Left lobe of liver (tissue), 2 donors: ENCODE measurements at places on chromosomes 6 and 20. TPM values are rescaled to one million over a fixed set of nuclear protein-coding genes. Genes with fewer than 3 reads are reported as not detected.
A peak's percentile ranks its signal among the peaks of the same experiment; 100 is the strongest.

Gene OR12D2
- total RNA-seq, result not detected

Gene ZBP1
- total RNA-seq, result 0.08 TPM

Gene KHDC1
- not detected for total RNA-seq

Gene TMEM74B
- total RNA-seq, result 1.2 TPM

Gene ACSS1
- total RNA-seq, result 9.9 TPM

Gene NFKBIE
- total RNA-seq, result 2.8 TPM

Gene ERVFRD-1
- total RNA-seq, result 0.08 TPM

Gene FNDC1
- 0.10 TPM for total RNA-seq

Gene IMPG1
- total RNA-seq, result not detected

Gene SLC17A3
- 10.4 TPM for total RNA-seq

Gene CYP39A1
- 35.9 TPM for total RNA-seq

Gene NTSR1
- 0.10 TPM for total RNA-seq

Gene KHDC1L
- total RNA-seq, result not detected

Gene GJA10
- not detected for total RNA-seq

Gene WFDC2
- total RNA-seq, result 3.7 TPM

Gene CRISP2
- total RNA-seq, result not detected

Gene PBOV1
- not detected for total RNA-seq

Gene TINAG
- total RNA-seq, result not detected

DNA sequence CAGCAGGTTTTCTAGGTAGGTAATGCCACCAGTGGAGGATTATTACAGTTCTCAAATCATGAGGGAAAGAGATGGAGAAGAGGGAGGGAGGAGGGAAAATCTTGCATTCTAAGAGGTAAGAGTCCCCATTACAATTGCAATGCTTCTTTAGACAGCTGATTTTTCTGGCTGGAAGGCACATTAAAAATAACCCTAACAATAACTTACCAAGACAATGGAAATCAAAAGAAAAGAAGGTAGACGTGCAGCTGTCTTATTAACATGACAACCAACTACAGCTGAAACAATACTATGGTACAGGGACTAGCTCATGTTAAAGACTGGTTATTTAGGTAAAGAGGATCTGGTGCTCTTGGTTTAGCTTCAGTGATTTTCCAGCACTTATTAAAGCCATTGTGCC lies 24.6 kb downstream of the MCUR1 start:
- no peak for DNase-seq

DNA sequence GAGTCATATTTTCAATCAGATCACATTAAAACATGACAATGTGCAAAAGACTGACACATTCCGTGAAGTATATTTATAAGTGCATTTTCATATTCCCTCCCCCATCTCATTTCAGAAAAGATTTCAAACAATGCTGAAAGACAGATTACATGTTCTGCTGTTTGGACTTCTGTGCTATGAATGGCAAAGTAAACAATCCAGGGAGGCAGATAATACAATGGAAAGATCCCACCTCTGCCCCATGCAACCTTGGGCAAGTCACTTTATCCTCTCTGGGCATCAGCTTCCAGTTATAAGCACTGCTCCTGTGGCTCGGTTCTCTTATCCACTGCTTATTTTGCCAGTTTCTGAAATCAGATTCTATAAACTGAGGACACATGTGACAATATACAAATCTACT lies 110.2 kb downstream of the RCAN2 start:
- DNase-seq, result no peak

DNA sequence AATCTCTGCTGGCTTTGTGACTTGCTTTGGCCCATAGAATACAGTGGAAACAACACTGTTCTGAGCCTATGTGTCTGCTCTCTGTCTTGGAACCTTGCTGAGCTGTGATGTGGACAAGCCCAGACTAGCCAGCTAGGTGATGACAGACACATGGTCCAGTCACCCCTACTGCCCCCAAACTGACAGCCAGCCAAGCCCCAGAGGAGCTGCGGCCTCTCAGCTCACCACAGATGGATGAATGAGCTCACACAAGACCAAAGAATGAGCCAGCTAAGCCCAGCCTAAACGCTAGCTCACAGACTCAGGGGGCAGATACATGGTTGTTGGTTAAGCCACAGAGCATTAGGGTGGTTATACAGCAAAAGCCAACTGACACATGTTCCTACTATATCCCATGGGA lies 4.1 kb downstream of the AARS2 start:
- DNase-seq, result no peak

GRCh38 chr6:34664256-34664971 lies 32.2 kb downstream of the ILRUN start:
- no peak for DNase-seq

GRCh38 chr6:167221400-167222201 lies 63.8 kb upstream of the GPR31 start:
- DNase-seq, result peak; percentile 18

GRCh38 chr6:141464896-141465295 lies 667.8 kb upstream of the GJE1 start:
- no peak for DNase-seq

GRCh38 chr20:2817341-2817726 lies 1.2 kb downstream of the TMEM239 start:
- peak; percentile 12 for DNase-seq

DNA sequence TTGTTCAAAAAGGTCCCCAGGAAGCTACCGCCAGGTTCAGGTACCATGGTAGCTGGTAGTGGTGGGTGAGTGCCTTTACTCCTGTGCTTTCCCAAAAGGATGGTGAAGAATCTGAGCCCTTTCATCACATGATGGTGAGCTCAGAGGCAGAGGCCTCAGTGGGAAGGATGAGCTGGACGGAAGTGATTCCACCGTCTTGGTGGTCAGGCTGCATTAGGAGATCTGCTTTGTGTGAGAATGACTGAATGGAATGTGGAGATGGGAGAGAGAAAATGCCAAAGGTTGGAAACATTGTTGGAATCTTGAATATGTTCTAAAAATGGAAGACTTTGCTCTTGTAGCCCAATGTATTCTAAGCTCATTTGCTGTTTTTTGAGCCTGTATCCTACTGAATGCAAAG lies 108.1 kb upstream of the SCP2D1 start:
- no peak for DNase-seq

GRCh38 chr6:109793792-109794191 lies 102.7 kb downstream of the FIG4 start:
- DNase-seq, result no peak

GRCh38 chr6:31769684-31770371 lies 7.3 kb downstream of the VWA7 start:
- peak; percentile 87 for DNase-seq

DNA sequence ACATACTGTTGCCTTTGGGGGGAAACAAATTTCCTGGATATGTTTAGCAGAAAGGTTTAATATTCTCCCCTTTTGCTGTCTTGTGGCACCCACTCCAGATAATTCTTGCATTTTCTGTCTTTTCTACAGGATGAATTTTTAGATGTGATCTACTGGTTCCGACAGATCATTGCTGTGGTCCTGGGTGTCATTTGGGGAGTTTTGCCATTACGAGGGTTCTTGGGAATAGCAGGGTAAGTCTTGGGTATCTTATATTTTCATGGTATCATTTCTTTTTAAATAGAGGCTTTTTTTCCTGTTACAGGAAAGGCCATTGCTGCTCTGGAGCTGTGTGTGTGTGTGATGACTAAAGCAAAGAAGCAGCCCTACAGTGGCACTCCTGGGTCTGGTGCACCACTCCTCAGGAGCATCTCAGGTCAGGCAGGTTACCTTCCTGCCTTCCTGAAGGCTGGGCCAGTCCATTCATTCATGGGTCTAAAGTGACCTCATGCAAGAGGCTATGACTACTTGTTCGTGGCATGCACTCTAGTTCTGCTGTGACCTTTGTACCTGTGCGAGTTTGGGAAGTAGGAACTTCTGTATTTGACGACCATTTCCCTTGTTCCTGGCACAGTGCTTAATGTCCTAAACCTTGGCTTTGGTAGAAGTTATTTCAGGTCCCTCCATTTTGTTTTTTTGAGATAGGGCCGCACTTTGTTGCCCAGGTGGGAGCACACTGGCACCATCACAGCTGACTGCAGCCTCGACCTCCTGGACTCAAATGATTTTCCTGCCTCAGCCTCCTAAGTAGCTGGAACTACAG lies 2.2 kb downstream of the RAB5IF start:
- DNase-seq, result peak; percentile 68

GRCh38 chr6:132414322-132414721 lies 13.0 kb upstream of the MOXD1 start:
- DNase-seq, result no peak

DNA sequence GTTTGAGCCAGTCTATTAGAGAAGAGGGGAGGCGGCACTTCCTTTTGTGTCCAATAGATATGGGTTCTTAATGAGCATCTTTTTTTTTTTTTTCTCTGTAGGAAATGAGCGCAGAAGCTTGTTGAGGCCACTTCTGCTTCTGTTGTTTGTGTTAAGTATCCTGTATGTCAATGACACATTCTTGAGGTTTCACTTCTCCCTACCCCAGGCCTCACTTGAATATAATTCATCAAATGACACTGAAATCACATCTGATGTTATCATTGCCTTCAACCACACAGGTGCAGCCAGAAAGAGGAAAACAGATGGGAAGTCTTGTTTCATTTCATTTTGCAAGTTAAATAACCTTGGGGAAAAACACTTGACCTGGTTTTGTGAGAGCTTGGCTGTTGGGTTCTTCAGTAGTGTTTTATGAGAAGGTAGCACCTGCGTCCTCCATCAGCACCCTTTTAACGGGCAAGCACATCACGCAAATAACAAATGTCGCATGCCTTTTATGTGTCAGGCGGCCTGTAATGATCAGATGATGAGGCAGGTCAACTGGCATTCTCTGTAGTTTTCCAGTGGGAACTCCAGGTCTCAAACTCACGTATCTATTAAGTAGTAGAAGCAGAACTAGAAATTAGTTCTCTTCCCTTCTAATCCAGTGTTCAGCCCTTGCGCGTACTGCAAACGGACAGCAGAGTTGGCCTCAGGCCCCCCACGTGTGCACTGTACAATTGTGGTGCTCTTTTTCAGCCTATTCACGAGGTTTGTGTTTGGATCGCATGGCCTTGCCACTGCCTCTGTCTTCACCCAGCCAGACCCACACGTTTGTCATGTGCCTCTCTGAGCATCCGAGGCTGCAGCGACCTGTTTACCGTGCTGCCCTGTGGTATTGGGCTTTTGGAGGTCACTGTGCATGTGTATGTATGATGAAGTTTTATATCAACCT lies 23.5 kb downstream of the PLEKHG1 start:
- DNase-seq, result no peak

- DNase-seq, result no peak
These were observed 79.0 kb downstream of the MAN1A1 start for GRCh38 chr6:119270545-119270944.

- no peak for DNase-seq
These were observed 1847.3 kb upstream of the DEFB115 start for GRCh38 chr20:29409833-29410805.

- DNase-seq, result no peak
These were observed 358.2 kb downstream of the ARHGAP18 start for GRCh38 chr6:129351807-129352206.

- no peak for DNase-seq
These were observed 4.7 kb downstream of the SLCO4A1 start for GRCh38 chr20:62646851-62647520.

GRCh38 chr20:32483351-32484224 lies 101.5 kb downstream of the NOL4L start:
- DNase-seq, result peak; percentile 86

DNA sequence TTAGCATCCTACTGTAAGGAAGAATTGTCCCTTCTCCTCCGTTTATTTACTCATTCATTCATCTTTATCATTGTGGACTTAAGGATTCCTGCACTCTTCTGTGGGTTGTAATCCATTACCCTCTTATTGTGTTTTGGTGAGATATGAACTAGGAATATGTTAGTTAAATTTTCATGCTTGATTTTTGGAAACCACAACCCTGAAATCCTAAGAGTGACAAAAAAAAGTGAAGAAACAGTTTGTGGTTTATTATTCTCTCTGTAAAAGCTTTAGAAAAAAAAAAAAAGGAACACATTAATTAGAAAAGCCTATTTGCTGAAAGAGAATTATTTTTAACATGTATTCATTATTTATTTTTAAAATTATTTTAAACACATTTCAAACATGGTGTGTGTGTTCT lies 36.7 kb upstream of the INSM1 start:
- no peak for DNase-seq

GRCh38 chr6:30171677-30172471 lies 8.5 kb downstream of the TRIM15 start:
- DNase-seq, result no peak

GRCh38 chr20:50208085-50208491 lies 17.5 kb downstream of the CEBPB start:
- no peak for DNase-seq

- DNase-seq, result no peak
These were observed 10.6 kb downstream of the MYB start for GRCh38 chr6:135191508-135192255.

- no peak for DNase-seq
These were observed 280.5 kb downstream of the SYNE1 start for GRCh38 chr6:152356662-152357061.

DNA sequence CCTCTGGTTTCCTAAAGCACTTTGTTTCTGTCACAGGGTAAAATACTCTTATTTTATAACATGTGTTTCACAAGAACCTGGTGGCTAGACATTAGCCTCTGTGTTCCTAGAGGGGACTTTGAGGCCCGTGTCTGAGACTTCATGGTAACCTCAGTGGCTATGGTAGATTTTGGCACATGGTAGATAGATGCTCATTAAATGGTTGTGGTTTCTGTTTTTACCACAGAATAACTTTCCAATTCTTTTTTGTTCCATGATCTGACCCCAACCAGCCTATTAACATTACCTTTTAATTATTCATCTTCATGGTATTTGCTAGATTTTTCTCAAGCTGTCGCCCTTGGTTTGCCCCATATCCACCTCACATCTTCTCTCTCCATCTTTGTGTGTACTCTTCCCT lies 34.3 kb downstream of the CCN2 start:
- no peak for DNase-seq

DNA sequence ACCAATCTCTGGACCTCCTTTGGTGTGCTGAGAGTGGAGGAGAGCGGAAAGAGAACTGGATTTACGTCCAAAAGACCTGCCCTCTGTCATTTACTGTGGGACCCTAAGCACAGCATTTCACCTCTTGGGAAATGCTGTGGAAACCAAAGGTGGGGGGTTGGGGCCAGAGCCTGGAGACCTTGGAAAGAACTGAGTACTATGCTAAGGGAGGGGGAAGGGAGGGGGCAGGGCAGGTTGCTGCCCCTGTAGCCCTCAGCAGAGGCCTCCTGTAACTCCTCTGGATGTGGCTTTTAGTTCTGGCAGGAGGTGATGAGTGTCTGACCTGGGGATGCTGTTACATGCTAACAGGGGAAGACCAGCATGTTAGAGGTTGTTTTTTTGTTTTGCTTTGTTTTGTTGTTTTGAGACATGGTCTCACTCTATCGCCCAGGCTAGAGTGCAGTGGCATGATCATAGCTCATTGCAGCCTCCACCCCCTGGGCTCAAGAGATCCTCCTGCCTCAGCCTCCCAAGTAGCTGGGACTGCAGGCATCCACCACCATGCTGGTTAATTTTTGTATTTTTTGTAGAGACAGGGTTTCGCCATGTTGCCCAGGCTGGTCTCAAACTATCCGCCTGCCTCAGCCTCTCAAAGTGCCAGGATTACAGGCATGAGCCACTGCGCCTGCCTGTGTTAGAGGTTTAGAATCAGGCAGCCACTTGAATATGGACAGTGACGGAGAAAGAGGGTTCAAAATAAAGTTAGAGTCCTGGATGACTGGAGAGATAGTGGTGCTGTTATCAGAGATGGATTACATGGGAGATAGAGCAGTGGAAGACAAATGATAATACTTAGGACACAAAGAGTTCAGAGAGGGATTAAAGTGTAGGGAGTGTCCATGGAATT lies 18.4 kb upstream of the PARD6B start:
- DNase-seq, result no peak
